ENCODE measurements at places on chromosomes 16 and 17. TPM values are rescaled to one million over a fixed set of nuclear protein-coding genes. Genes with fewer than 3 reads are reported as not detected.

Gene PIK3R5
- 104 TPM for total RNA-seq

Gene RHBDL1
- total RNA-seq = 1.3 TPM

Gene RNF135
- 3.1 TPM for total RNA-seq

Gene SLC5A10
- total RNA-seq = not detected

Measured in naive thymus-derived CD8-positive, alpha-beta T cell (primary cell).